A673 (cell line): ENCODE measurements at places on chromosomes 4 and X. TPM values are rescaled to one million over a fixed set of nuclear protein-coding genes. Genes with fewer than 3 reads are reported as not detected.

GRPEL1 gene
- total RNA-seq = 70.1 and 78.2 TPM in 2 replicates

NXF2B gene
- not detected in 2 replicates for total RNA-seq

CYBB gene
- 0.22 TPM in 1 of 2 replicates, not detected in the other for total RNA-seq

SRPK3 gene
- not detected in 2 replicates for total RNA-seq

DNA sequence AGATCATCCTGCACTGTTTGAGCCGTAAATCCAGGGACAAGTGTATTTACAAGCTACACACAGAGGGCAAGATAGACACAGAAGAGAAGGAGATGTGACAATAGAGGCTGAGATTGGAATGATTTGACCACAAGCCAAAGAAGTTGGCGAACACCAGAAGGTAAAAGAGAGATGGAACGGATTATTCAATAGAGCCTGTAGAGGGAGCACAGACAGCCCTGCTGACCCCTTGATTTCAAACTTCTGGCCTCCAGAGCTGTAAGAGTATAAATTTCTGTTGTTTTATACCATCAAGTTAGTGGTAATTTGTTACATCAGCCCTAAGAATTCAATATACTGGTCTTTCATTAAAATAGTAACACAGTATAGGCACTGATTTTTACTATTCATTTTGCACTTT lies 447.8 kb downstream of the FAT4 start:
- no peaks in the 10 kb centered on the region for H3K36me3 ChIP-seq
- no peaks in the 10 kb centered on the region for H3K27me3 ChIP-seq
- H3K4me3 ChIP-seq = no peak overlapping the region
- peaks cover 3% of the 10 kb centered on the region for H3K4me1 ChIP-seq
- no peak for DNase-seq

DNA sequence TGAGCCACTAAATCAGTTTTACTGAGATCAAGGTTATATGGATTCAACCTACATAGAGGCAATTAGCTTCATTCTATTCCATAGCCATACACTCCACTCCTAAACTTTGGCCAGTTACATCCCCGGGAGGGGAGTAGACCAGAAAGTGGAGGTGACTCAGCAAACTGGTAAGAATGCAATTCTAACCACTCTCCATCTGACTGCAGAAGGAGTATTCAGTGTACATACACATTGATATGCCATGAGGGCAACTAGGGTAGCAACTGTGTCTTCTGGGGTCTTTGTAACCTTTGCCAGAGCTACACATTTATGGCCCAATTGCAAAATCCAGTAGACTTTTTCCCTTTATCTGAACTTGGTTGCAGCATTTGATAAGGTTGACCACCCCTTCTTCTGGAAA lies 7.6 kb downstream of the SLC25A43 start:
- H3K36me3 ChIP-seq = no peaks in the 10 kb centered on the region
- no peak overlapping the region for H3K27ac ChIP-seq
- H3K27me3 ChIP-seq = no peaks in the 10 kb centered on the region
- DNase-seq = no peak

- no peaks in the 10 kb centered on the region for H3K36me3 ChIP-seq
- H3K4me1 ChIP-seq = no peaks in the 10 kb centered on the region
- no peaks in the 10 kb centered on the region for H3K27me3 ChIP-seq
These were observed 13.3 kb downstream of the GRID2 start for GRCh38 chr4:92317047-92317446.

GRCh38 chrX:38664285-38664684 lies 102.9 kb downstream of the TSPAN7 start:
- no peak overlapping the region for H3K27ac ChIP-seq
- DNase-seq = peak; percentile 52

- DNase-seq = no peak
- no peaks in the 10 kb centered on the region for H3K27me3 ChIP-seq
- no peak overlapping the region for H3K4me3 ChIP-seq
- H3K27ac ChIP-seq = no peak overlapping the region
- no peaks in the 10 kb centered on the region for H3K36me3 ChIP-seq
- H3K4me1 ChIP-seq = no peaks in the 10 kb centered on the region
These were observed 136.6 kb upstream of the SH3RF1 start for GRCh38 chr4:169407217-169407845.

DNA sequence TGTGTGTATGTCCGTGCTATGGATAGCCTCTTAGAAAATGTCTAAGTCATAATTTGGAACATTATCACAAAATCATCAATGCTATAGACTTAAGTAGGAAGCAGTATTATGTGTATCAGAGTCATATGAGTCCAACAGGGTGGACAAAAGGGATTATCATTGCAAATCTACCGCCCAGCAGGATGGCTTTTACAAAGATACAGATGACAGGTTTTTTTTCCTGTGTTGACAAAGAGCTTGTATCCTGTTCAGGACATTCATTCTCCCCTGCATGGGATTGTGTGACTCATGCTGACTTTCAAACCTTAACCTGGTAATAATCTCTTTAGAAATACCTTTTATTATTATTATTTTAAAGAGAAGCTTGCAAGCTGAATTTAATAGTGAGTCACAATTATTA lies 310.3 kb upstream of the GNPDA2 start:
- no peaks in the 10 kb centered on the region for H3K36me3 ChIP-seq
- no peak overlapping the region for H3K4me3 ChIP-seq
- peak; percentile 16 for DNase-seq
- H3K27me3 ChIP-seq = no peaks in the 10 kb centered on the region

GRCh38 chrX:17826609-17827496 lies 34.2 kb downstream of the RAI2 start:
- H3K4me3 ChIP-seq = no peak overlapping the region
- DNase-seq = no peak
- H3K4me1 ChIP-seq = no peaks in the 10 kb centered on the region
- H3K27me3 ChIP-seq = no peaks in the 10 kb centered on the region
- H3K36me3 ChIP-seq = no peaks in the 10 kb centered on the region

GRCh38 chrX:373641-374471 lies 12.9 kb downstream of the PPP2R3B start:
- peak; percentile 24 for DNase-seq
- H3K36me3 ChIP-seq = no peaks in the 10 kb centered on the region
- peak overlapping the region; percentile 37 for H3K4me3 ChIP-seq
- peaks cover 12% of the 10 kb centered on the region for H3K4me1 ChIP-seq
- H3K27ac ChIP-seq = no peak overlapping the region
